ENCODE measurements at places on chromosomes 4 and X.
A peak's percentile ranks its signal among the peaks of the same experiment; 100 is the strongest.

DNA sequence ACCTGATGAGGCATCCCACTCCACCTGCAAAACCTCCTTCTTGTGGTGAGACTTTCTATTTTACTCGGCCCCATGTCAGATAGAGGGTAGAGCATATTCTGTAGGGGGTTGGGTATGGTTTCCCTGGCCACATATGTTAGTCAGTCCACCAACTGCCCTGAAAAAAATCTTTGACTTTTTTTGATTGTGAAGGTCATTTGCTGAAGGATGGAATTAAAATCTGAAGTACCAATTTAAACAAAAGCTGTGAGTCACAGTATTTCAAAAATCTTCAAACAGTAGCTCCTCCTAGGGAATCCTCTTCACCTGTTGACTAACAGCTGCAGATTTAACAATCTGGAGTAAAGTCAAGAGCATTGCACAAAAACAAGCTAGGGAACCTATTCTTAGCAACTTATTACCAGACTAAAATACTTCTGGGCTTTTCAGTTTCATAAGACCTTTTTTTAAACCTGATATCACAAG lies 8.0 kb upstream of the CCDC110 start:
- DNase-seq = no peak

- no peak for DNase-seq
Observed at GRCh38 chr4:139764182-139764581, 98.6 kb downstream of the MGST2 start.

DNA sequence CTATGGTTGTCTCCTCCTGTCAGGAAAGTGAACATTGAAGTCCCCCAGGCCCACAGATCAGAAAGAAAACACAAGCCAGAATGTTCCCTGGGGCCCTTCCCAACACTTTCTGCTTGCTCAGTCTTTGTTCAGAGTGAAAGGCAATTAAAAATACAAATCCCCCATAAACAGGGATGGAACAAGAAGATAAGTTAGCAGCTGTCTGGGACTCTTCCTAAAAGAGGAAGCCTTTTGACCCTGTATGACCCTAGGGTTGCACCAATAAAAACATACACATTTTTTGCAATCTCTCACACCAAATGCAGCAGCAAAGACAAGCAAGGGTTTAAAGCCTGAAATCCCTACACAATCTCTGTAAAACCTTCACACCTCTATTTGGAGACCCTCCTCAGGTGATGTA lies 22.6 kb downstream of the IRF2 start:
- no peak for DNase-seq

DNA sequence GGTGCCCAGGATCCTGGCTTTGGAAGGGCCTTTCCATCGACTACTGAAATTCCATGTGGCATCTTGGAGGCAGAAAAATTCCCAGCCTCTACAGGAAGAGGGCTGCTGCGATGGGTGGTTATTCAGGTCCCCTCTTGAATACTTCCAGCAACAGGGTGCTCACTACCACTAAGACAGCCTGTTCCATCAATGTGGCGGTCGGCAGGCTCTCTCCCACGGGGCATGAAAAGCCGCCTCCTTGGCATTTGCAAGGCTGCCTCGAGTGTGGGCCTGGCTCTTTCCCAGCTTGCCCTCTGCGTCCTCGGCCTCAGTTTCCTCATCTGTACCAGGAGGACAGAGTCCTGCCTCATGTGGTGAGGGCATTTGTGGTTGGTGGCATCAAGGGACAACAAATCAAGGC lies 62.4 kb downstream of the ADRA2C start:
- no peak for DNase-seq

DNA sequence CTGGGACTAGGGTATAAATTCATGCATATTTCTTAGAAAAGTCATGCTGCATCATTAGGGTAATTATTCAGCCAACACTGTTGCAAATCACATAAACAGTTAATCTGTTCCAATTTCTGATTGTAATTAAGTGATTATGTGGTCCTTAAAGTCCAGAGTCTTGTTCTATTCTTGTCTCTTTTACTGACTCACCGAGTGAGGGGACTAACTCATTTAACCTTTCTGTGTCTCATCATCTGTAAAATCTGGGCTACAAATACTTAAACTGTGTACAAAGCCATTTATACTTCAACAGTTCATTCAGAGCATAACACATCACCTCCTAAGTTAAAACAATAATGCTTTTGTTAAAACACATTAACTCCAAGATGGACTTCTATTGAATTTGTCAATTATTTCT lies 65.4 kb upstream of the KLHL13 start:
- DNase-seq = no peak

DNA sequence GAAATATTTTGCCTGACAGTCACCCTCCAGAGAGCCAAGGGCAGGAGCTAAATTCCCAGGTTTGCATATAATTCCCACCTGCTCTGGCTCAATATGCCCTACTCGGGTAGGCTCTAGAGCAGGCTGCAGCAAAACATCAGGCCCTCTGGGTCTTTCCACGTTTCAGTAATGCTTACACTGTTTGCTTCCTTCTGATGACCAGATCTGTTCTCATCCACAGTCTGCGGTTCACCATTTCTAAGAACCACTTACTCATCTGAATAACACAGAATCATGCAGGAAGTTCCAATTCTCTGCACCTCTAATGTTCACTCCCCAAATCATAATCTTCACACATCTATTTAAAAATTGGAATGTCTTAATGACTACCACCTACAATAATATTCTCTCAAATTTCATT lies 141.4 kb downstream of the PPP3CA start:
- DNase-seq = peak; percentile 31

GRCh38 chr4:107888237-107888636 lies 43.1 kb upstream of the CYP2U1 start:
- DNase-seq = no peak

- DNase-seq = peak; percentile 12
Observed at GRCh38 chr4:154618708-154619315, 6.4 kb upstream of the FGG start.

DNA sequence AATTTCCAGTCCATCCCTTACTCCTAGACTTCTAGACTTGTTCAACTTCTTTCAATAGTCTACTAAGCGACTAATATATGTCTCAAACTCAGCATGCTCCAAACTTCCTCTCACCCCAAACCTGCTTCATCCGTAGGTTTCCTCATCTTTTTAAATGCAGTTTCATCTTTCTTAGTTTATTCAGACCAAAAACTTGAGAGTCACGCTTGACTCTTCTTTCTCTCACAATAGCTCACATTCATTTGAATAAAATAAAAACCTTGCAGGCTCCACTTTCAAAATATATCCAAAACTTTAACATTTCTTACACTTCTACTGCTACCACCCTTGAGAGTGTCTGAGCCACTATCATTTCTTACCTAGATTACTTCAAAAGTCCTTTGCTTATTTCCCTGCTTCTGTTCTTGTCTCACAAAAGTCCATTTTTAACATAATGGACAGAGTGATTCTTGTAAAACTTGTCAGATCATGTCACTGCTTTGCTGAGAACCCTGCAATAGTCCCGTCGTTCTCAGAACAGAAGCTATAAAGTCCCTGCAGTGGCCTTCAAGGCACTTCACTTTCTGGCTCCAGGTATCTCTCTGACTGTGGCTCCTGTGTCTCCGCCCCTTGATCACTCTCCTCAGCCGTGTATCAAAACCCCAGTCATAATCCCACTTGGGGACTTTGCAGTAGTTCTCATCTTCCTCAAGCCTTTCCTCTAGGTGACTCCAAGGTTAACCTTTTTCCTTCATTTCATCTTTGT lies 167.6 kb downstream of the ARHGAP24 start:
- no peak for DNase-seq

GRCh38 chrX:5915783-5916182 lies 312.9 kb downstream of the NLGN4X start:
- DNase-seq = no peak

GRCh38 chr4:30619679-30620078 lies 100.5 kb upstream of the PCDH7 start:
- no peak for DNase-seq

DNA sequence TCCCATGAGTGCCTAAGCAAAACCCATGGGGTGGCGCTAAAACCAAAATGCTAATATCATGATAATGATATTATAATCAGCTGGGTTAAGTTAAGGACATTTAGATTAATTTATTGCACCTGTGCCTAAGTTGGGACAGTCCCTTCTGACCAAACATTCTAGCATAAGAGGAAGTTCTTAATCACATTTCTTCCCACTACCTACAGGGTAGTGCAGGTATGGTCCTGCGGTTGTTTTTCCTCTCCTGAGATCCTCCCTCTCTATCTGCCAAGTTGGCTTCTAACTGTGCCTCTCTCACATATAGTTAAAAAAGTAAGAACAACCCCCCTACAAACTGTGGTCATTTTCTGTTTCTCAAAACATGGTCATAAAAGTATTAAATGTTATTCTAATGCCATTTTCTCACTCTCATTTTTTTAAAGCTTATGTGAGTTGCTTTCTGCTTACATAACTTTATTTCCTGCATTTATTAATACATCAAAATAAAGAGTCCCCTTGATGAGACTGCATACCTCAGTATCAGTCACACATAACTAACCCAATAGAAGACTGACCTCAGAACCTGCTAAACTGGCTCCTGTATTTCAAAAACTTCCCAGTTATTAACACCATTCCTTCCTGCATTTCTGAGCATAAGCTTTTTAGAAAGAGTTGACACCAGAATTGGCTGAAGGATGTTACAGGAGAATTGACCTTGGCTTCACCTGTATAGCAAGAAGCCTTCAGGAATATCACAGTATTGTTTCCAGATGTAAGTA lies 1332.5 kb downstream of the FSTL5 start:
- no peak for DNase-seq

DNA sequence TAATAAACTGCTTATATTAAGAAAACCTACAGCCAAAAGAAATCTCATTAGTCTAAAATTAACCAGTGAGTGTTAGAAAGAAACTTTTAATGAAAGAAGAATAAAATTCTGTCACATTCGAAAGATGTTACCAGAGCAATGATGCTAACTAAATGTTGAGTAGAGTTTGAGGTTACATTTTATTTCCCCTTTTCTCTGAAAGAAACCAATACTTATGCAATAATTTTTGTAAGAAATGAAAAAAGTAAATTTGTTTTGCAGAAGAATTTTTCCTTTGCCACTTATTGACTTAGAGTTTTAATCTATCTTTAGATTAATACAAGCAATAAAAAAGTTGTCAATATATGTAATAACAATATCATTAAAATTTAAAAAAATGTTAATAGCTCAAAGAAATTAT lies 574.0 kb upstream of the GALNTL6 start:
- DNase-seq = no peak

DNA sequence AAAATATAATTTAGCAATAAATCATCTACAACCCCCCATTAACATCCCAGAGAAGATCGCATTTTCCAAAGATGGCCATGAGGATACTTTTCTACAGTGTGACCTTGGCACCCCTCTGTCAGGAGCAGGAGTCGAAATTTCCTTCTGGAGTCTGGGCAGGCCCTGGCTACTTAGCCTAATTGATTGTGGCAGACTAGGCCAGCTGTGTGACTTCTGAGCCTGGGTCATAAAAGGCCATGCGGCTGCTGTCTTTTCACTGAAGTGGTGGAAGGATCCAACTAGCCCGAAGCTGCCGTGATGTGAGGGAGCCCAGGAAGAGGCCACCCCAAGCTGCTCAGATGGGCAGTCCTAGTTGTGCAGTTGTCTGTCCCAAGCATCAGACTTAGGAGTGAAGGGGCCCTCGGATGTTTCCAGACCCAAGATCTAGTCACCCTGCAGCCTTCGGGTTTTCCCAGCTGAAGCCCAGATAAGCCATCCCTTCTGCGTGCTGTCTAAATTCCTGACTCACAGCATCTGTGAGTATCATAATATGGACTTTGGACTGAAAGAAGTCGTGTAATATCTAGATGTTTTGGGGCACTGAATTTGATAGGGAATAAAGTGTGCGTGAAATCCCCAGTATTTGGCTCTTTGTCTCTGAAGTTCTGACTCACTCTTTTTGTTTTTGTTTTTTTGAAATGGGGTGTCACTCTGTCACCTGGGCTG lies 21.0 kb downstream of the PDK3 start:
- DNase-seq = no peak

GRCh38 chr4:108355902-108356535 lies 187.3 kb upstream of the LEF1 start:
- no peak for DNase-seq

DNA sequence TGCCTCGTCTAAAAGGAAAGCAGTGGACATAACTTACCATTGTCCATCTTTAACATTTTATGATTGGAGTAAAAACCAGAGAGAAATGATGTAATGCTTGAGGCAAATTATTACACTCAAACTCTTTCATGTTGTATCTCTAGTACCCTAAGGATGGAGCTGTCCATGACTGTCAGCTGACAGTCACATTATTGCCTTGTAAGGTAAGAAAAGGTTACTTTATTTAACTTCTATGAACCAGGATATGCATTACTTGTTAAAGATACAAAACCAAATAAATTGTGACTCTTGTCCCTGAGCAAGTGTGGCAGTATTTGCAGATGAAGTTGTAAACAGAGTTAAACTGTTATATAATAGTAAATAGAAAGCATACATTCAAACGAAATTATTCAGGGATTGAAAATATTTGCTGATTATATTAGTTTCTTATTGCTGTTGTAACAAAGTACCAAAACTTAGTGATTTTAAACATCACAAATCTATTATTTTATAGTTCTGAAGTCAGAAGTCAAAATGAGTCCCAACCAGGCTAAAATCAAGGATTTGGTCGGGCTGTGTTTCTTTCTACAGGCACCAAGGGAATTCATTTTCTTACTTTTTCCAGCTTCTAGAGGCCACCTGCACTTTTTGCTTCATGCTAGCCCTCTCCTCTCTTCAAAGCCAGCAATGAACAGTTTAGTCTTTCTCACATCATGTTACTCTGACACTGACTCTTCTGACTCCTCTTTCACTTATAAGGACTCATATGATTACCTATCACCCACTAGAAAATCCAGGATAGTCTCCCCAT lies 113.8 kb downstream of the CEP44 start:
- DNase-seq = no peak

GRCh38 chrX:18643243-18643642 lies 28.7 kb downstream of the RS1 start:
- DNase-seq = no peak

DNA sequence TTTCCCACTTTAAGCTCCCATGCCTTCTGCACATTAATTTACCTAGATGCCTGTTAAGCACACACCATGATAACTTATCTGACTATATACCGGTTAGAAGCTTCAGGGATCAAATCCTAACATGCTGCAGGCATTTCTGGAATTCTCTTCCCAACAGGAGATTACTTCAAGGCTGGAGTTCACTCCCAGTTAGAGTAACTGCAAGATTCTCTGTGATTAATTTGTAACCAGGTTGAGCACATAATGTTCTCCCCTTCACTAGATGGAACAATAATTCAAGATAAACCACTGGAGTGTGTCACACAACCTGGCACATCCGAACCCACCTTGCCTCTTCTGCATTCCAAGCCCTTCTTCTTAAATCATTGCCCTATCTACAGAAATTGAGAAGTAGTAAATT lies 11.8 kb upstream of the UGT2A3 start:
- DNase-seq = no peak
